SHP77 treated with DMSO at 0.1 percent for 48 hours (cell line): ENCODE measurements at places on chromosomes 5 and 9.
A peak's percentile ranks its signal among the peaks of the same experiment; 100 is the strongest.

- DNase-seq: no peak
Observed at GRCh38 chr5:132775476-132775961, 1.5 kb downstream of the SEPTIN8 start.

DNA sequence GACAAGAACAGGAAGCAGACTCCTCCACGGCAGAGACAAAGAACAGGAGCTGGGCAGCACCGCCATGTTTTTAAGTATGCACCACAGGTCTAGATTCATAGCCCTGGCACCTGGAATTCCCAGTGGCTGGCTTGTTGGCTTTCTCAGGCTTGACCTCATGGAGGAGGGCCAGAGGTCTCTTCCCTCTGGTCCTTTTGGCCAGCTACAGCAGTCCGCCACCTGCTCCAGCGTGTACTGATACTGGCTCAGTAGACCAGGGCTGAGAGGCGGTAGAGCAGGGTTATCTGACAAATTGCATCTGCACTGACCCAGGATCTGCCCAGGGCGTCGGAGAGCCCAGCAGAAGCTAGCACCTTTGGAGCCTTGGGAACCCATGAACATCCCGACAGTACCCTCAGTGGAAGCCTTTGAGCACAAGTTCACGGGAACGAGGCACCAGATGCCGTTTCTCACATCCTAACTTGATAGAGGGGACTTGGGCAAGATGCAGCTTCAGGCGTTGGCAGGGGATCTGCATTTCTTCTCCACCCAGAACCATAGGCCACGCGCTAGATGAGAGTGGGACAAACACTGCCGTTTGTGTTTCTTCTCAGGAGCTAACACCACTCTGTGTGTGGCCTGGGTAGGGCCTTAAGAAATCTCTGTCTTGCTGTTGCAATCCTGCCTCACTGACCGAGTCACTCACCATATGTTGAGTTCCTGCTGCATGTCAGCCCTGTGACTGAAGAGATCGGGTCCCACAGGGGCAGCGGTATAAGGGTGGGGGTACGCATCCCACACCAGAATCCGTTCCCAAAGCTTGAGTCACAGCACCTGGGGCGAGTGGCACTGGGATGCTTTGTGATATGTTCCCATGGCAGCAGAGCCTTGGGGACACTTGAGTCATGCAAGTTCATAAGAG is 90.3 kb upstream of the OTULINL start:
- no peak for DNase-seq

DNA sequence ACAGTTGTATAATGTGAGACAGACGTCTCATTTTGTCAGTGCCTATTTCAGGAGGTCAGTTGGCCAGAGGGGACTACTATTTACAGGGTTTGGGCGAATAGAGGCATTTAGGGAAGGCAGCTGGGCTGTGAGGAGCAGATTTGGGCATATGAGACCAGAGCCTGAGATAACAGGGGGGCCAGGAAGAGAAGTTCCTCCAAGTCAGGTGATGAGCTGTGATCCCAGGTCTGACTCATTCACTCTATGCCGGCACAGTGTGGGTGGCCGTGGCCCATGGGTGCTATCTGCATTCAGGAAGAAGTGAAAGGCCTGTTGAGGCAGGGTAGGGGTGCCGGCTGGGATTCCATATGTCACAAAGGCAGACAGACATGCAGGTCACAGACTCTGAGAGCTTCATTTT is 142.8 kb downstream of the PDZD2 start:
- DNase-seq: no peak

- no peak for DNase-seq
Observed at GRCh38 chr5:159427180-159428012, 97.1 kb upstream of the IL12B start.

DNA sequence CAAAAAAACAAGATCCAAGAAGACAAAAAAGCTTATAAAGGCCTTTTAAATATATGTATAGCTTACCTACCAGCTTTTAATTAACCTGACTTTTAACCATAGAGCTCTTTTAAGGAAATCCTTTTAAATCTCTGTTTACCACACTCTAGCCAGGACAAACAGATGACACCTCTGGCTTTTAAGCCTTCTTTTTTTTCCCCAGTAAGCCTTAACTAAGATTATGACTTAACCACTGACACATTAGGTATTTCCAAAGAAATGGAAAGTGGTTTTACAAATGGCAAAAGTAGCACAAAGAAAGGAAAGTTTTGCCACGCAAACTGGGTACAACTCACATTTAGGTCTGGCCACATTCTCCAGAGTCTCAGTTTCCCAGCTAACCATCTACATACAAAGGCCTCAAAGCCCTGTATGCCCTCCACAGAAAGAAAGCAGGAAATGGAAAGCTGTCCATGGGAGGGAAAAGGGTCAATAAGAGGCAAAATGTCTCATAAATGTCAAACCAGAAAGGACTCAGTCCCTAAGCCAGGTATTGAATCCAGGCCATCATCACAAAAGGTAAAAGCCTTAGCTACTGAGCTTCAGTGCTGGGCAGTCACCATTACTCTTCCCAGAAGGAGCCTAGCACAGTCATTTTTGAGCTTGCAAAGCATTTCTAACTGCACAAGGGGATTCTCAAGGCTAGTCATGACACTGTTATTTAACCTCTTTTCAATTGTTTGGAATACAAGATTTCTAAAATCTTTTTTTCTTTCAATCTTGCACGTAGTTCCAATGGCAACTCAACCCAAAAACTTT is 19.7 kb downstream of the TMEM161B start:
- DNase-seq: no peak

- DNase-seq: no peak
Observed at GRCh38 chr5:15376088-15376487, 123.9 kb upstream of the FBXL7 start.

- DNase-seq: no peak
Observed at GRCh38 chr5:56829137-56829908, 14.0 kb downstream of the MAP3K1 start.

DNA sequence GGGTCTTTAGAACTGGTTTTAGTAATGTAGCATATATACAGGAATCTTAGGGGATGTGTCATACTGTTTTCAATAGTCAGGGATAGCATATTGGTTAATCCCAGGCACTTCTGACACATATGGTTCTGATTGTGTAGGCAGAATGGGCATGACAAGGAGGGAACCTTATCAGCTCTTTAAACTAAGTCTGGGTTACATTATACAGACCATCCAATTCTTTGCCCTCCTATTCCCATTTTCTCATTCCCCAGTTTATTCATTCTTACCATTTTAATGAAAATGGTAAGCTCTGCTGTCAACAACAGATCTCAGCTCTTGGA is 85.1 kb downstream of the NDUFAF2 start:
- DNase-seq: no peak

DNA sequence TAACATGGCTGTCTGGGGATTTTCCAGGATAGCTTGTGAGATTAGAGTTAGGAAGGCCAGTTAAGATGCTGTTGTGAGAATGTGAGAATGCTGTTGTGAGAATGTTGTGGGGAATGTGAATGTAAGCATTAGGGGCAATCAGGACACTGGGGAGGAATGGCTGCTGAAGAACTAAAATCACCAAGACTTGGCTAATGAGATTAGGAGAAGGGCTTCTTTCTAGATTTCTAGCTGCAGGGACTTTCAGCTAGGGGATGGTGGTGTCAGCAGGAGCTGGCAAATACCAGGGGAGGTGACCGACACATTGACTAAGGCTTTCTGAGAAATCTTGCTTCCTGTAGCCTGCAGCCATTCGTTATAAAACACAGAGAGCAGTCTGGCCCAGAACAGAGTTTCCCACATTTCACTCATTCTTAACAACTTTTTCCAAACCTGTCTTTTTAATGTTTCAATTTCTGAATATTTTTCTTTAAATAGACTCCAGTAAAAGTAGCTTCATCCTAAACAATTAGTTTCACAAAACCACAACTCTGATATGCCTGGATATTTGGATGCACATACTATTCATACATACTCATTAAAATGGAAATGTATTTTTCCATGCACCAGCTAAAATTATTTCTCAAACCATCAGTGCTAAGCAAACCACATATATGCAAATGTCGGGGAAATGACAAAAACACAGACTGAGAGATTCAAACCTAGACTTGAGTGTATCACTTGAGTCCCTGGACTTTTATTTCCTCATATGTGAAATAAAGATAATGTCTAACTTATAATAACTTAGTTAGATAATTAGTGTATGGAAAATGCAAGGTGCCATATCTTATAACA is 89.3 kb upstream of the TNC start:
- no peak for DNase-seq

- DNase-seq: no peak
Observed at GRCh38 chr5:150502106-150502505, 5.8 kb upstream of the NDST1 start.

DNA sequence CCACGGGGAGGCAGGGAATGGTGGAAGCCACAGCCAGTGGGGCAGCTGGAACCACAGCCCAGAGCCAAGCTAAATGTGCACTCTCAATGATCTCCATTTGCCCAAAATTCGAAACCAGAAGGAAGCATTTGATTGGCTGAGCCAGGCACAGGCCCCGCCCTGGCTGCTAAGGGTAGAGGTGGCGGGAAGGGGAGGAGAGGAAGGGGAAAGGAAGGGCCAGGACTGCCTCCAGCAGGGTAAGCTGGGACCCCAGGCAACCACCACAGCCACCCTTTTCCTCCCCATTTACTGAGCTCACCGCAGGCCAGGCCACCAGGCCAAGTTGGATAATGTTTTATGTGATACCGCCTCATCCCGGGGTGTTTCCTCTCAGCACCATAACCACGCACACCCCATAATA is 100.3 kb upstream of the RAPGEF1 start:
- DNase-seq: no peak

- DNase-seq: peak; percentile 83
Observed at GRCh38 chr9:137149942-137150616, 11.1 kb downstream of the GRIN1 start.

DNA sequence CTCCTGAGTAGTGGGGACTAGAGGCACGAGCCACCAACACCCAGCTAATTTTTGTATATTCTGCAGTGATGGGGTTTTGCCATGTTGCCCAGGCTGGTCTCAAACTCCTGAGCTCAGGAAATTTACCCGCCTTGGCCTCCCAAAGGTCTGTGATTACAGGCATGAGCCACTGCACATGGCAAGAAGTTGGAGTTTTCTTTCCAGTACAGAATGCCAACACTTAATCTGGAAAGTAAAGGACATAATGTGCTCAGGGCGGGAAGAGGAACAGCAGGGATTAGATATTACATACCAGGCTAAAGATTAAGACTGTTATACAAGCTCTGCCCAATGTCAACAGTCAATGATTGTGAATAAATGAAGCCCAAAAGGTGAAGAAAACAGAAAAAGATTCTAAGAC is 47.2 kb upstream of the AGXT2 start:
- DNase-seq: no peak

- DNase-seq: no peak
Observed at GRCh38 chr9:86096386-86096785, 3.0 kb downstream of the GOLM1 start.

- DNase-seq: no peak
Observed at GRCh38 chr5:168681556-168682183, 102.5 kb upstream of the PANK3 start.

DNA sequence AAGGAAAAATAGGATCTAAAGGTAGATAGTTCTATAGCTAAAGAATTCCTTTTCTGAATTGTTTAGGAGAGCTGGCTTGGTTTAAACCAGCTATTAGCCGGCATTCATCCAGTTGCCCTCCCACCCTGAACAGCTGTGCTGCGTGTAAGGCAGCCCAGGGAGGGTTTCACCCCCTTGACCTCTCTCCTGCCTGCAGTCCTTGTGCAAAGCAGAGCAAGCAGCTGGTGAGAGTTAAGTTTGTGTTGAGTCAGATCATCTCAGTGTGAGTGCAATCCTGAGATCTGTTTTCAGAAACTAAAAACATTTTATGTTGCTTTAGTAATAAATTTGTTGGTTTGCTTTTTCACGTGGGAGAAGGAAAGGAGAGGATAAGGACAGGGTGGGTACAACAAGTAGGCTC is 13.0 kb downstream of the SLC25A25 start:
- DNase-seq: no peak

DNA sequence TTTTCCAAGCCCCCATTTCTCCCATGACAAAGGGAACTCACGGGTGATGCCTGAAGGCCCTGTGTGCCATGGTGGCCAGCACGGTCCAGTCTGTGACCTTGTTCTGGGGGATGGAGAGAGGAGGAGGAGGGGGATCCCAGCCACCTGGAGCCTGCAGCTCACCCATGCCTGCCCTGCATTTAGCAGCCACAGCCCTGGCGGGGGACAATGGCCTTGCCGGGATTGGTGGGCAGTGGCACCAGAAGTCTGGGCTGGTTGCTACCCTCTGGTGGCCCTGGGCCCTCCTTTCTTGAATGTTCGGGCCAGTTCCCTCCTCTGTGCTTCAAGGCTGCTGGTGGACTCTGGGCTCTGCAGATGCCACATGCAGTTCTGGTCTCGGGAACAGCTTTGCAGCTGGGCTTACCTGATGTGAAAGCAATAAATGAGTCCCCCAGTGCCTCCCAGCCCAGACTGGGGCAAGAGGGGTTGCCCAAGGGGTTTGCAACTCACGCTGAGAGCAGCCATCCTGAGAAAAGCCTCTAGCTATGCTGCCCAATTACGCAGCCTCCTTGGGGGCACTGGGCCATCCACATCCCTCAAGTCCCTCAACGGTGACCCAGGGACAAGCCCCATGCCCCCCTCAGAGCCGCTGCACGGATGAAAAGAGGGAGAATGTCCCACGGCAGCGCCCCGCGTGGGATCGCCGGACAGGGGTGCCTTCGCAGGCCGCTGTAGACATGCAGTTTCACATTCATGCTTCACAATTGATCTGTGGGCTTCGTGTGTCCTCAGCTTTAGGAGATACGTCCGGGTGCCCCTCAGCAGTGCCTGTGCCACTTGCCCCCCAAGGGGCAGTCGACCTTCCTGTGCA is 49.2 kb upstream of the FCN1 start:
- no peak for DNase-seq

DNA sequence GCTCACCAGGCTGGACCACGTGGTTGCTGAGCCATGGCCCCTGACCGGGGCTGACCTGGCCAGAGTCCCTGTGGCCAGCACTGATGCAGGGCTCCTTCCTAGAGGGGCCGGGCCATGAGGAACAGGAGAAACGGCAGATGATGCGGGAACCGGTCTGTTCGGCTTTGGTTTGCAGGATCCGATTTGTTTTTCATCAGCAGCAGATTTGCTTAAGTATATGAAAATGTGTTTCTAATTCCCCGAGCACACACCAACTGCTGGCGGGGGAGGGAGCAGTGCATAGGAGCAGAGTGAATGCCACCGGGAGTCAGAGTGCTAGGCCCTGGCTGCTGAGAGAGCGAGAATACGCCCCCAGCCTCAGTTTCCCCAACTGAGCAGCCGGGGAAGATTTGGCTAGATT is 13.6 kb downstream of the NTNG2 start:
- no peak for DNase-seq

- DNase-seq: no peak
Observed at GRCh38 chr5:140035881-140036280, 7.2 kb downstream of the NRG2 start.

GRCh38 chr9:12884736-12885395 is 110.0 kb downstream of the LURAP1L start:
- no peak for DNase-seq

GRCh38 chr5:152004095-152004494 is 79.4 kb upstream of the GLRA1 start:
- no peak for DNase-seq

GRCh38 chr9:126468141-126468825 is 141.7 kb downstream of the MVB12B start:
- no peak for DNase-seq

GRCh38 chr5:128649192-128649591 is 111.1 kb upstream of the FBN2 start:
- DNase-seq: no peak
